Activated T-helper 1 cell treated with anti-CD3 and anti-CD28 coated beads, Interleukin-2, amount 50 U/mL, for 16 hours (primary cell): ENCODE measurements at places on chromosomes 7 and 10.

DNA sequence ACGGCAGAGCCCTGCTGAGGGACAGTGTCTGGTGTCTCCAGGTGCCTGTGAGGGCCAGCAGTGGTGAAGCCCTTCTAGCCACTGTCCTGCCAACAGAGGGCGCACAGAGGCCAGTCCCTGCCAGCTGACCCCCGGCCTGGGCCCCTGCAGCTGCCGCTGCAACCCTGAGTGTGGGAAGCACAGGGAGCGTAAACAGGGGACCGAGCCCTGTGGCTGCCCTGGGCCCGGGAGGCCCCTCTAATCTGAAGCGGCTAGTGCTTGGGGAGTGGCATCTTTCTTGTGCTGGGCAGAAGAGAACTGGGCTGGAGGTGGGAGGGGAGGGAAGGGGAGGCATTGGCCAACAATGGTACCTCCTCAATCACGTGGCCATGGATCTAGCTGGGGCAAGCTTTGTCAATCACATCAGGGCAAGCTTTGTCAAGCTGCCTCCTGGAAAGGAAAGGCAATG lies 34.6 kb downstream of the TRIM8 start:
- no peak for DNase-seq

- DNase-seq: peak; percentile 68
Observed at GRCh38 chr7:32891043-32891799, at the start of gene KBTBD2. TSS of gene KBTBD2 (minus strand) at chr7:32891760. CDS start at chr7:32879604, 12,156 bp downstream.

GRCh38 chr7:26291699-26292538 lies at the start of gene SNX10:
TSS of gene SNX10 (plus strand) at chr7:26291862. CDS start at chr7:26346443, 54,581 bp downstream.
- peak; percentile 42 for DNase-seq

- DNase-seq: no peak
Observed at GRCh38 chr7:33705333-33705833, 200.0 kb upstream of the BMPER start.
